SW 1271 (cell line): ENCODE measurements at places on chromosomes 12 and 14.

DNA sequence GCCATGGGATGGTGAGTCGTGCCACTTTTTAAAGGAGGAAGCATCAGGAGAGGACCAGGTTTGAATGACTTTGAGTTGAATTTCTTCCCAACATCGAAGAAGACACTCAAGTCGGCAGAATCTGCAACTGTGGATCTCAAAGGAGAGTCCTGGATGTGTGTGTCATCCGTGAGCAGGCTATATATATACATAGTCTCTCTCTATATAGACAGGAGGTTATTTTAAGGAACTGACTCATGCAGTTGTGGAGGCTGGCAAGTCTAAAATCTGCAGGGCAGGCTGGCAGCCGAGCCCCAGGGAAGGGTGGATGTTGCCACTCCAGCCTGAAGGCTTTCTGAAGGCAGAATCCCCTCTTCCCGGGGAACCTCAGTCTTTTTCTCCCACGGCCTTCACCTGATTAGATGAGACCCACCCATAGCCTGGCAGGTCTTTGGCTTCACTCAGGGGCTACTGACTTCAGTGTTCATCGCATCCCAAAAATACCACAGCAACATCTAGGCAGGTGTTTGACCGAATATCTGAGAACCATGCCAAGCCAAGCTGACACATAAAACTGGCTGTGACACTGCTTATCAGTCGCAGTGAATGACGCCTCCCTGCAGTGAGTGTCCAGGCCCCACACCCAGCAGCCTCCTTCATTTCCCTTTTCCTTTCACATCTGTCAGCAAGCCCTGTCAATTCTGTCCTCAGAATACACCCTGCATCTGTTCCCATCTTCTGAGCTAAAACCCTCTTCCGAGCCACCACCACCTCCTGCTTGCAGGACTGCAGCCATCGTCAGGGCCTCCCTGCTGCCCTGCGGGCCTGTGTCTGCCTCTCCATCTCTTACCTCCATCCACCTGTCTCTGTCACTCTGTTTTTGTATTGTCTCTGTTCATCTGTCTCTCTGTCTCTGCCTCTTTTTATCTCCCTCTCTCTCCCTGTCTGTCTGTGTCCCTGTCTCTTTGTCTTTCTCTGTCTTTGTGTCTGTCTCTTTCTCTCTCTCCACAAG, 54.0 kb downstream of the ZNF664 start:
- DNase-seq = no peak

- DNase-seq = no peak
These were observed 42.0 kb upstream of the TOMM20L start for GRCh38 chr14:58353516-58354299.

DNA sequence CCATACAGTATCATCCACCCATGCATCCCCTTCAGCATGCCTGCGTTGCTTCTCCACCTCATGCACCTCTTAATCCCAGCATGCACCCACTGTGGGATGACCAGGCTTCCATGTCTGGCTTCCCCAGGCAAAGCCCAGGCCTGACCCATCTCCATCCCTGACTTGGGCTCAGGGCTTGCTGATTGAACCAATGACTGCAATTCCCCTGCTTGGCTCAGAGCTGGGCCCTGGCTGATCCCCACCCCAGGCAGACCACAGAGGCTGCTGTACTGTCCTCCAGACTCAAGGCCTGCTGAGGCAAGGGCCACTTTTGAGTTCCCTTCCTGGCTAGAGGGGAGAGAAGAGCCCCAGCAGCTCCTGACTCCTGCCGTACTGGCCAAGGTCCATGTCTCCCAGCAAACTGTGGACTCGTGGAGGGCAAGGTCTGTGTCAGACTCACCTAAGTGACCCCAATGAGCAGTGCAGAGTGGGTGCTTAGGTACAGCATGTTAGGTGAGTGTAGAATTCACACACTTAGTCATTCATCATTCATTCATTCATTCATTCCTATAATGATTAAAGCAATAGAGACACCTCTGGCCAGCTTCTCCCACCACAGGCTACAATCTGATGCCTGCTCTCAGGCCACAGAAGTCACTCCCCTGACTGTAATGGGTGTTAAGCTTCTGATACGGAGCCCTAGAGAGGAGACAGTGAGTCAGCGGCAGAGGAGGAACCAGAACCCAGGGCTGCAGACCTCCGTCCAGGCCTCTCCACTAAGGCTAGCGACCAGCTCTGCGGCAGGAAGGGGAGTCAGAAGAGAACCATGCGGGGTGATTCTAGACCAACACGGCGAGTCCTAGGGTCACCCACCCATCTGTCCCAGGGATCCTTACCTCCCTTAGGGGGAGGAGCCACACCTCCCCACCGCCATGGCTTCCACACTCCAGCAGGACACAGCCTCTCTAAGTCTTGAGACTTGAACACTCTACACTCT, 2.9 kb downstream of the BEGAIN start:
- no peak for DNase-seq

GRCh38 chr12:126210026-126210425, 1144.8 kb downstream of the AACS start:
- DNase-seq = no peak

DNA sequence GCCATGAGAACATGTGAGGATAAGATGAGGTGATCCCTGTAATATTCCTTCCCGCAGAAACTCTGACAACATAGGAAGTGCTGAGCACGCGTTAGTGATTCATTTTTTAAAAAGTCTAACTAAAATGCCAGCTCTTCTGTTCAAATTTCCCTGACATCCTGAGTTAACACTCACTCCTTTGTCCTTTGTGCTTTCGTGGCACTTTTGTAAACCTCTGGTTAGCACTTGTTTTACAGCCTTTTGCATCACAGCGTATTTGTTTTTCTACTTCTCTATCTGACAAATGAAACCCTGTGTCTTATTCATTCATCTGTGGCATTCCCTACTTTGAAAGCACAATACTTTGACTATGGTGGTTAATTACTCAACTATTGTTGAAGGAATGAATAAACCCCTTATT, 313.6 kb downstream of the NUAK1 start:
- DNase-seq = no peak

DNA sequence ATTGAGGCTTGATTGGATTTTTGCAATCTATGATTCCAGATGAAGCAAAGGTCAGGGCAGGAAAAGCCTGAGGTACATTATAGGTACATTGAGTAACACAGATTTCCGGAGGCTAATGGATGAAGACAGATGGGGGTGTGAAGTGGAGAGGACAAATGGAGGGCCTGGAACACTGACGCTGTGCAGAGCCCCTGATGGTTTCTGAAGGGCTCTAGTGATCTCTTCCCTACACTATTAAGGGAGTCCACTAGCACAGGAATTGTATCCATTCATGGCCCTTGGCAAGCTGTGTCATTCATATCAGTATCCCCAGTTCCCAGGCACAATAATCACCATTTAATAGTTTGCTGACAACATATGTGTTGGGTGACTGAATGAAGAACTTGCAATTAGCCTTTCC, 284.8 kb downstream of the ITPR2 start:
- DNase-seq = no peak
